ENCODE measurements at places on chromosomes 4 and X.

DNA sequence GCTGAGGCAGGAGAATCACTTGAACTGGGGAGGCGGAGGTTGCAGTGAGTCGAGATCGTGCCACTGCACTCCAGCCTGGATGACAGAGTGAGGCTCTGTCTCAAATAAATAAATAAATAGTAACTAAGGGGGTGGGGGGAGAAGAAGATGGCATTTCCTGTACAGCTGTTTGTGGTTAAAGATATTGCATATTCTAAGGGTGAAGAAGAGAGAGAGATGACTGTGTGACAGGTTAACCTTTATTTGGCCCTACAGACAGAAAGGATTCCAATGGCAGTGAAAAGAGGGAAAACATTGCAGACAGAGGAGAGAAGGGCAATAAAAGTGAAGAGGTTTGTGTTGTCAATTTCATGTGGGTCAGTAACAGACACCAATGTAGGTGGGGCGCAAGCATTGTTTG is 9.4 kb downstream of the TASL start:
- no peak for DNase-seq

GRCh38 chr4:952881-953573 is 20.3 kb downstream of the DGKQ start:
- no peak for DNase-seq

DNA sequence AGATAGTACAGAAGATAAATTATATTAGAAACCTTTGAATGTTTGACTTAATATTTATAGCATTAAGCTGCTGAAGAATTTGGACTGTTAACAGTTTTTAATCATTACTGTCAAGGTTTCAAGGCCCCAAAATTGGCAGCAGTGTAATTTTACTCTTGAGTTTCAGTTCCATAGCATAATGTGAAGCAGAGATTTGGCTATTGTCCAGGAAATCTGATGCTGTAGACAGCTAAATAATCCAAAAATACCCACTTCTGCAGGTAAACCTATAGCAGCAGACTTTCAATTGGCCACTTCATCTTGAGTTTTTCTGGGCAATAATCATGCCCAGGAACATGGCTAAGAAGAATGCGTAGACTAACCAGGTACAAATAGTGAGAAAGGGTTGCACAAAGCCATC is 85.0 kb downstream of the RCHY1 start:
- DNase-seq = no peak

- DNase-seq = no peak
Measured at GRCh38 chr4:74661427-74662201, 132.7 kb downstream of the BTC start.

Data from NCI-H2029 (cell line).